ENCODE measurements at places on chromosomes 1 and 21. TPM values are rescaled to one million over a fixed set of nuclear protein-coding genes. Genes with fewer than 3 reads are reported as not detected.

WNT2B gene
- total RNA-seq, result under 0.01 TPM

STRIP1 gene
- 28.6 TPM for total RNA-seq

GRCh38 chr1:246680696-246681130, 43.5 kb upstream of the SCCPDH start:
- no peak for DNase-seq

DNA sequence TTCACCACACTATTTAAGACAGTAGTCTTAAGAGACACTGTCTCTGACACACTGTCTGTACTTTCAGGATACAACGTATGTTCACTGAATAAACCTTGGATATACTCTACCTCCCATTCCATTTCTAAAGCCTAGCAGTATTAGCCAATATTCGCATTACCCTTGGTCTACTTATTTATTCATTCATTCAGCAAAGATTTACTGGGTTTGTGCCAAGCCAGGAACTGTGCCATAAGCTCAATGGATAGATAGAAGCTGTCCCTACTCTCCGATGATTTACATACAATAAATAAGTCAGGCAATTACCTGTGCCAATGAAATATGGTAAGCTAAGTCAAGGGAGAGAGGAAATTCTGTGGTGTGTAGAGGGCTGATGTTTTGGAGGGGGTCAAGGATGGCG, 195.2 kb upstream of the RAB4A start:
- DNase-seq, result no peak

DNA sequence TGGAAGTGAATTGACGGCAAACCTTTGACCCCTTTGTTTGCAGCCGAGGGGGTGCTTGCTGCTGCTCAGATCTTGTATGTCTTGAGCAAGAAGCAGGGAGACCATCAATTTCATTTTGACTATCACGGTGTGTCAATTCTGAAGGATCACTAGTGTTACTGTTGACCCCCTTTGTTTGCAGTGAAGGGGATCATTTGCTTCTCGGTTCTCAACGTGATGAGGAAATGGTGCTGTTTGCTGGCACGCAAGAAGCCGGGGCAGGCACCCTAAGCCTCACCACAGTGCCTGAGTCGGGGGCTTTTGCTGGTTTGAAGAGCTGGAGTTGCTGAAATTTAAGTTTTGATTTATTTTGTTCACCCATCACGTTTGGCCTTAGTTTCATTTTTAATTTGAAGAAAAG, 7.5 kb downstream of the RBM15 start:
- no peak for DNase-seq

ANKRD65 gene
- 0.17 TPM for total RNA-seq

GRCh38 chr1:119952496-119952895, 56.2 kb upstream of the ADAM30 start:
- DNase-seq, result no peak

DNA sequence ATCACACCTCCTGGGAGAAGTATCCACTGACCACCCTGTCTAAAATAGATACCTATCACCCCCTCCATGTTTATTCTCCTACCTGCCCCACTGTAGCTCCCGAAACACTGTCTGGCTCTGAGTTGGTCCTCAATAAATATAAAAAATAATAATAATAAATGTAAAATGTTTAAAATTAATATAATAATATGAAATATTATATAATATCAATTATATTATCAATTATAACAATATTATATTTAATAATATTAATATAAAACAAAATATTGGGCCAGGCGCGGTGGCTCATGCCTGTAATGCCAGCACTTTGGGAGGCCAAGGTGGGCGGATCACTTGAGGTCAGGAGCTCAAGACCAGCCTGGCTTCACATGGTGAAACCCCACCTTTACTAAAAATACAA, 52.3 kb upstream of the TIAM1 start:
- DNase-seq, result no peak

- no peak for DNase-seq
These were observed 972 bp upstream of the KDM4A start for GRCh38 chr1:43648876-43649477.

- no peak for DNase-seq
These were observed 93.0 kb upstream of the PBX1 start for GRCh38 chr1:164466001-164466421.

NBPF4 gene
- total RNA-seq, result not detected

GRCh38 chr1:223214261-223214807, 71.3 kb upstream of the TLR5 start:
- no peak for DNase-seq

LCE5A gene
- total RNA-seq, result not detected

GRCh38 chr1:38741341-38741740, 118.2 kb downstream of the RRAGC start:
- no peak for DNase-seq

PALMD gene
- 10.2 TPM for total RNA-seq

LHX8 gene
- total RNA-seq, result 1.6 TPM

DNA sequence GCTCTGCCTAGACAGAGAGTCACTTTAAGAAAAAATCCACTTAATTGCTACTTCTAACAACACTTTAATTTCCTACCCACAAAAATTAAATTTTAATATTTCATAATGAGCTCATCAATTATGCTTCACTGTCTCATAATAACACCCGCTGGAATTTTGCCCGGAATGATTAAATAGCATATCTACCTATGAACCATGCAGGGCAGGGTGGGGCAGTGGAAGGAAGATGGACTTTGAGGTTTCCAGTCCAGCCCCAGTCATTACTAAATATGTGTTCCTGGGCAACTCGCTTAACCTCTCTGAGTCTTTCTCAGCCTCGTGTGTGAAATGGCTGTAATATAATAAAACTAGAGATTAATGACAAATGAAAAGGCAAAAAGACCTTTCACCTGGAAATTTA, 32.8 kb upstream of the SLC45A1 start:
- DNase-seq, result no peak

ELF3 gene
- 2.3 TPM for total RNA-seq

LRRC38 gene
- 0.15 TPM for total RNA-seq

GRCh38 chr21:32562915-32563314, 22.4 kb downstream of the TCP10L start:
- no peak for DNase-seq

DNA sequence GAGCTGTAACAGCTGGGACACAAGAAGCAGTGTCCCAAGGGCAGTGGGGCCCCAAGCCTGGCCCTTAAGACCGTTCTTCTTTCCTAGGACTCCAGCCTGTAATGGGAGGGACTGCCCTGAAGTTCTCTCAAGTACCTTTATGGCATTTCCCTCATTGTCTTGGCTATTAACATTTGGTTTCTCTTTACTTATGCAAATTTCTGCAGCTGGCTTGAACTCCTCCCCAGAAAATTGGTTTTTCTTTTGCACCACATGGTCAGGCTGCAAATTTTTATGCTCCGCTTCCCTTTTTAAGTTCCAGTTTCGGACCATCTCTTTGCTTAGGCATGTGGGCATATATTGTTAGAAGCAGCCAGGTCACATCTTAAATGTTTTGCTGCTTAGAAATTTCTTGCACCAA, 3.1 kb upstream of the MROH9 start:
- DNase-seq, result no peak

DFFB gene
- 8.6 TPM for total RNA-seq

- DNase-seq, result peak; percentile 75
These were observed 50.0 kb downstream of the TBCE start for GRCh38 chr1:235417086-235417697.
